Vagina (tissue), 2 donors: ENCODE measurements at places on chromosomes 6 and 20.

GRCh38 chr6:109498936-109499335 is 15.9 kb upstream of the ZBTB24 start:
- no peak for DNase-seq

DNA sequence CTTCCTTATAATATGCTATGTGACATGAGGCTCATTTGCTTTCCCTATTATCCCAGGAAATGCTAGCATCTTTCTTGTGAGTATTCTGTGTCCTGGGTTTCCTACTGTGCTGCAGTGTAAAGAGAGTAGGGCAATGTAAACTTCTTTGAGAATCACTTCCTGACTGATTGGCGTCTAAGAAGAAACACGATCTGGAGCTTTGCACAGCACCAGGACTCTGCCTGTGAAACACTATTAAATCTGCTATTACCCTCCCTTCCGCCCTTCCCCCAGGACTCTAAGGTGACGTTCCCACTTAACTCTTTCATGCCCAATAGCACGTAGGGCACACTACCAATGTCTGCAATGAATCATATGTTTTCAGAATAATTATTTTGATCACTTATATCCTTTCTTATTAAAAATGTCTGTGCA is 607.3 kb upstream of the CITED2 start:
- DNase-seq, result no peak

- no peak for DNase-seq
These were observed 18.3 kb downstream of the SESN1 start for GRCh38 chr6:109076377-109076776.

DNA sequence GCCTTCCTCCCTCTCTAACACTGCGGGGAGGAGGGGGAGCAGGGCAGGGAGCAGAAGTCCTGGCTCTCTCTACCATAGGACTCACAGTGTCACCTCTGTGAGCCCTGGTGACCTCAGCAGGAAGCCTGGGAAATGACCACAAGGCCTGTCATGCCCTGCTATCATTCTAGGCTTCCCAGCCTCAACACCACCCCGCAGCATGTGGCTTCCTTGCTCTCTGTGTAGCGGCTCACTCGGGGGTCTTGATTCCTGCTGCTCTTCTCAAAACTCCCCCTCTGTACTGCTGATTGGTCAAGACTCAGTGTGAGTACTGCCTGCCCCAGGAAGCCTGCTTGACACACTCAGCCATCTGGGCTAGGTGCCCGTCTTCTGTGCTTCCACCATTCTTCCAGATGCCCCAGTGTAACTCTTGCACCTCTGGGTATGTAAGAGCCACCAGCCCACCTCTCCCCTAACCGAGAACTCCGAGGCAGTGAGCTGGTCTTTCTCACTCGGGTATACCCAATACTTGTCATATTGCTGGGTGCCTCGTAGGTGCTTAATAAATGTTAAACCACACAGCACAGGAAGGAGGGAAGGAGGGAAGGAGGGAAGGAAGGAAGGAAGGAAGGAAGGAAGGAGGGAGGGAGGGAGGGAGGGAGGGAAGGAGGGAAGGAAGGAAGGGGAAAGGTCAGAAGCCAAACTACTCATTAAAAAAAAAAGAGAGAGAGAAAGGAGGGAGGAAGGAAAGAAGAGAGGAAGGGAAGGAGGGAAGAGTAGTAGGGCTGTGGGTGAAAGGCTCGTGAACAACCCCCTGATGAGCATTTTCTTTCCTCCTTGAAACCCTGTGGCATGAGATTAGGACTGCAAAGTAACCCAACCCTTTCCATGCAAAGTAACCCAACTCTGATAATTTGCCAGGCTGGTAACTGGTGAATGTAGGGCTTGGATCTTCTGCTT is 5.0 kb downstream of the MDFI start:
- no peak for DNase-seq

- DNase-seq, result no peak
These were observed 2.6 kb upstream of the COL19A1 start for GRCh38 chr6:69863766-69864165.

DNA sequence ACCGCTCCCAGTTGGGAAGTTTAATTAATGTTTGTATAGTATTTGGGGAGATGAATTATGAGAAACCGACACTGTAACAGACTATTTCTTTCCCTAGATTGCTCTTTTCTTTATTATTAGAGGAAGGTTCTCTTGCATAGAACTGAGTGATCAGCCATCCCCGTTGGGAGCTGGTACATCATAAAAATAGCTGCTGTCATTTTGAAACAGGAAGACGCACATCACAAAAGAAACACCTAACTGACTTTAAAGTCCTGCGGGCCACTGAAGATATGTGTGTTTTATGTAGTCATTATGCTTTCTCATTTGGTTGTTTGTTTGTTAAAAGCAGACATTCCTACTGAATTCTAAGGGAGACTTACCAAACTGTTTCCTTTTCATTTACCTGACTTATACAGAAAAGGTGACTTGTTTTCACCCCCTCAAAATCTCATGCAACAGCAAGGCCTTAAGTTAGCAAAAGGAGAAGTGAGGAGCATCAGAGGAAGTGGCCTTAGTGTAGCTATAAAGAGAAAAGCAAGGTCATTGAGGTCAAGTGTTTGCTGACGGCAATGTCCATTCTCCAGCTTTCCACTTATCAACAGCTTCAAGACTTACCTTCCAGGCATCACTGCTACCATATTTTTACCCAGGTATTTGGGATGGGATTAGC is 91.0 kb downstream of the PKHD1 start:
- DNase-seq, result no peak

- DNase-seq, result no peak
These were observed 11.2 kb upstream of the MMP24 start for GRCh38 chr20:35215066-35215956.

DNA sequence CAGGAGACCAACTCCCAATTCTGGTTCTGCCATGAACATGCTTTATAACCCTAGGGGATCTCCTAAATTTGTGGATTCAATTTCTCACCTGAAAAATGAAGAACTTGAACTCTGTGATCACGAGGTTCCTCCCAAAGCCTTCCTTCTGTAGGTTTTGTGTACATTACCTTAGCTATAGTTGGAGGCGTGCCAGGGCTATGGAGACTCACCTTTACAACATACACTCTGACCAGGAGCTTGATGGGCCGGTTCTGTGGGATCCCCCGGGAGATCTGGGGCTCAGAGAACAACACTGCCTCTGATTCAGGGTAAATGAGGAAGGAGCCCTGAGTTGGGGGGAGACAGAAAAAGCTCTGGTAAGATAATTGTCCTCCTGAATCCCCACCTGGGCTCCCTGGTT is 34.1 kb downstream of the ERGIC3 start:
- no peak for DNase-seq

DNA sequence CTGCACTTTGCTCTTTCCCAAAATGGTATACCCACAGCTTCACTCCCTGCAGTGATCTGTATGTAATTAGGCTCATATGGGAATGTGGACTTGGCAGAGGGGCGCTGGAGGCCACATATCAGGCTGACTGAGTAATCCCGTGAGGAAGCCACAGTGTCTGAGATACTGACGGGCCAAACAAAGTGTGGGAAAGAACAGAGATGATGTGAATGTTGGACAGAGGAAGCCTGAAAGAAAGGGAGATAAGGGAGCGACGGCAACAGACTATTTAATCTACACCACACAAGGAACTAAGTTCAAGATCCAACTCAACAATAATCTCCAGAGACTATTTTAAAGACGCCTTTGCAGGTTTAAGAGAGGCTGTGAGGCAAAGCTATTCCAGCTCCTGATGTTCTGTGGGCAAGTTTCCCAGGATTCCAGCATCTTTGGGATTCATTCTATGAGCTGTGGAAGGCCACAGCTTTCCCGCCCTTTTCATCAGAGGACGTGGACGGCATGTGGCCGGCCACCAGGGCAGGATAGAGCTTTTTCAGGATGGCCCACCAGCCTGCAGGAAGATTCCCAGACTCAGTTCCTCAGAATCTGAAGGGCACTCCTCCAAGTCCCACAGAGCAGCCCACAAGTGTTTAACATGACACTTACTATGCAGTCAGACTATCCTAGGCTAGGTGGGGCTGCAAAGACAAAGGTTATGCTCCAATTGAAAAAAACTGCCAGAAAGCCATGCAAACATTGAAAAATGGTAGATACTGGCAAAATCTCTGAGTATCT is 237.5 kb downstream of the ATXN1 start:
- DNase-seq, result no peak

GRCh38 chr6:43516697-43517504 is at the start of the genes POLR1C and YIPF3:
POLR1C (plus strand) TSS chr6:43517089; CDS start chr6:43517110, 21 bp downstream.
YIPF3 (minus strand) TSS chr6:43516926; CDS start chr6:43516807, 119 bp downstream.
- DNase-seq, result no peak

DNA sequence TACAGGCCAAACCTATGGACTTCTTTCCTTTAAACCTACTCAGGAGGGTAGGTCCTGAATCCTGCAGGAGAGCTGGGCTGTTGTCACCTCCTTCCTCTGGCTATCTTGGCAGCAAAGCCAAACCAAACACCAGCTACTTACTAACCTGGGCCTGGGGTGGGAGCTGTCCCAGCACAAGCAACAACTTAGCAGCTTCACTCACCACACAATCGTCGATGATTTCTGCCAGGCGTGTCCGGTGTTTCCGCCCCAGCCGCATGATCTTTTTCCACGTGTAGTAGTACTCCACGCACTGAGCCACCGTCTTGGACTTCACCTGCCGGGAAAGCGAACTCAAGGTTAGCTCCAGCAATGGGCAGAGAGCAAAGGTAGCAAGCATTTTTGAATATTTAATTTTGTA is 25.4 kb upstream of the MRPS10 start:
- no peak for DNase-seq

DNA sequence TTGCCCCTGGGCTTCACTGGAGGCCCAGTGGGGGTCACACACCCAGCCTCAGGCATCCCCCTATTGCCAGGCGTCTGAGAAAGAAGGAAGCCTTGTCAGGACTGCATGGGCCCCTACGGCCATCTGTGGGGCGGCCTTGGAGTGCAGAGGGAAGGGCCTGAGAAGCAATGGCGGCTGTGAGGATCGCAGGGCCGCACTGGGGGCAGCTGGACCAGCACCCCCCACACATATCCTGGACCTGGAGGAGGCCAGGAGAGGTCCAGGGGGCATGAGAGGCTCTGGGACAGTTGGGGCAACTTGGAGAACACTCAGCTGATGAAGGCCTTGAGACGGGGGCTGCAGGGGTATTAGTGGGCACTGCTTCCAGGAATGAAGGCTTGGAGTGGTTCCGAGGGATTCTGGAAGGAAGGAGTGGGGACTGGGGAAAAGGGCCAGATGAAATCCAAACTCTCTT is 16.5 kb downstream of the MDFI start:
- no peak for DNase-seq

DNA sequence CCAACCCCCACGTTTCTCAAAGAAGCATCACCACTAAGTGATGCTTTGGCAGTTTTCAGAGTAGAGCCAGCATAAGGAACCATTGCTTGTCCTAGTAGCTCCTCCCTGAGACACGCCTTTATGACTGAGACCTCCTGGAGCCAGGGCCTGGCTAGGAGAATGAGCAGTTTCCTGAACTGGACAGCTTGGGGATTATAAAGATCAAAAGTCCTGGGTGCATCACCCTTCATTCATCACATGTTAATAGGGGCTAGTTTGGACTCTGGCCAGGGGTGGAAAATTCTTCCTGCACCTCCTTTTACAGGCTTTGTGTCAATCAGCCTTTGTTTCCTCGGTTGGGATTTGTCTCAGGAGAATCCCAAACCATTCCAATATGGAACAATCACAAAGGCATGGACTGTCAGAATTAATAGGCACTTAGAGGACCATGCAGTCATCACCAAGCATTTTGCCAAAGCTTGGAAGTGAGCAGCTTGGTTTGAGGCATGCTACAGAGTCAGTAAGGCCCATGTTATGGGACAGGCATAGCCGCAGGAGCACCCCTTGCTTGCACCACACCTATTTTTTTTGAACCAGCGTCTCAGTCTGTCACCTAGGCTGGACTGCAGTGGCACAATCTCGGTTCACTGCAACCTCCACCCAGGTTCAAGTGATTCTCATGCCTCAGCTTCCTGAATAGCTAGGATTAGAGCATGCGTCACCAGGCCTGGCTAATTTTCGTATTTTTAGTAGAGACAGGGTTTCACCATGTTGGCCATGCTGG is 64.9 kb upstream of the TGM3 start:
- no peak for DNase-seq

GRCh38 chr6:44489910-44490604 is 102.6 kb downstream of the CDC5L start:
- no peak for DNase-seq

DNA sequence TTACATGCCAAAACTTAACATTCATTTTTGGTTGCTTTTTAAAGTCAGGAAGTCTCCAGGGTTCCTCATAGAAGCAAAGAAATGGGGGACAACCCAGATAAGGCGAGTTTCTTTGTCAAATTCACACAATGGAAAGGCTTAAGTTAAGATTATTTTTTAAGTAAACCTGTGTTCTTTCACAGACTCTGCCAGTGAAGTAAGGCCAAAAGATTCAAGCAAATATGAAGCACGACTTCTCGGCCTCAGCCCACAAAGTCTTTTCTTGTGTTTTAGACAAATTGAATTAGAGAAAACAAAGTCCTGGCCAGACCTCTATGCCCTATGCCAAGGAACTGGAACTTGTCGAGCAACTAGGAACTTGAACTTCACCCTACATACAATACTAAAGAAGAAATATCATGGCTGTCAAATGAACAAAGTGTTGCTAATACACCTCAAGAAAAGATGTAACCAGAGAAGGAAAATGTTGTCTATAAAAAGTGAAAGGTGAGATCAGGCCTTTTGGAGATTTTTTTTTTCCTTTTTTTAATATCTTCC is 540.0 kb upstream of the JARID2 start:
- no peak for DNase-seq

DNA sequence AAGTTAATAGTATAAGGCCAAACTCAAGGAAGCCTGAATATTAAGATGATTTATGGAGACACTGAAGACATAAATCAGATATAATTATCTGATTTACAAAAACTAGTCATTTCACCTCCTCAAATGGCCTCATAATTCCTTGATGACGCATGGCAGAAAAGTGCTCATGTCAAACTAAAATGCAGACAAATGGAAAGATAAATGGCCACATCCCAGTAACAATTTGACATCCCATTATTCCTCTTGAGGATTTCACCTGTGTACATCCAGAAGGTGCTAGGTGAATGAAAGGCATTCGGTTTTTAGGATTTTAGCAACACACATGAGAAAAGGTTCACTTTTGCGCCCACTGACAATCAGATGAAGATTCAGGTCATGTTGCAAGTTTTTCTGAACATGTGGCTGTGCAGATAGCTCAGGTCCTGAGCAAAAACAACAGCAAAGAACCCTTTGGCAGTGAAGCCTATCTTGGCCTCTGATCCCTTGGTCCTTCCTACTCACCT is 24.2 kb downstream of the SGK1 start:
- DNase-seq, result no peak

GRCh38 chr20:48015141-48015910 is 230.0 kb upstream of the SULF2 start:
- DNase-seq, result no peak

- DNase-seq, result no peak
These were observed 813.3 kb downstream of the HACE1 start for GRCh38 chr6:104046426-104046825.

- DNase-seq, result no peak
These were observed 401.5 kb upstream of the ADGRB3 start for GRCh38 chr6:68233623-68234022.

- no peak for DNase-seq
These were observed 450.3 kb upstream of the MAN1A1 start for GRCh38 chr6:119799596-119800509.

GRCh38 chr6:151652325-151652724 is 155.2 kb upstream of the ESR1 start:
- DNase-seq, result no peak

GRCh38 chr6:93568169-93568568 is 148.8 kb upstream of the EPHA7 start:
- DNase-seq, result no peak

GRCh38 chr20:13809855-13810254 is 25.0 kb downstream of the NDUFAF5 start:
- DNase-seq, result no peak

GRCh38 chr6:2658788-2659187 is 91.9 kb downstream of the MYLK4 start:
- DNase-seq, result no peak
